ENCODE measurements at places on chromosomes 2 and 18.

DNA sequence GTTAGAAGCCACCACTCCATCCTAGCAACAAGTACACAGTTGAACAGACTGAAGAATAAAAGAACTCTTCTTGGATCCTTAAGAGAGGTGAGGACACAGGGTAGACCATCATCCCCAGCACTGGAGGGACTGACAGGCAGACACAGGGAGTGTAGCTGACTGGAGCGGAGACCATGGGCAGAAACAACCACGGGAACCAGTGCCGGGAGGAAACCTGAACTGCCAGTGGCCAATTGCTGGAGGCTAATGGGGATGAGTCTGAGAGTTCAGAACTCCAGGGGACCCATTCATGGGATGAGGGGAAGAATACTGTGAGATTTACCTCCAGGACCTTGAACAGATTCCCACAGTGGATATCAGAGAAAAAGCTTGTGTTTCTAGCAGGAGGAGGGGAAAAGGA is 76.8 kb downstream of the HS6ST1 start:
- no peaks in the 10 kb centered on the region for H3K27me3 ChIP-seq
- peaks cover 5% of the 10 kb centered on the region for H3K4me1 ChIP-seq
- no peaks in the 10 kb centered on the region for H3K36me3 ChIP-seq
- DNase-seq: no peak
- no peak overlapping the region for H3K27ac ChIP-seq
- H3K4me3 ChIP-seq: no peak overlapping the region

GRCh38 chr2:160934263-160934662 is 226.0 kb upstream of the TANK start:
- peaks cover 3% of the 10 kb centered on the region for H3K4me1 ChIP-seq
- H3K4me3 ChIP-seq: no peak overlapping the region
- DNase-seq: no peak
- H3K27me3 ChIP-seq: no peaks in the 10 kb centered on the region
- H3K36me3 ChIP-seq: no peaks in the 10 kb centered on the region
- H3K27ac ChIP-seq: no peak overlapping the region

GRCh38 chr2:31404827-31405226 is 9.7 kb downstream of the XDH start:
- H3K4me1 ChIP-seq: no peaks in the 10 kb centered on the region
- no peaks in the 10 kb centered on the region for H3K27me3 ChIP-seq
- DNase-seq: peak; percentile 72

- no peak overlapping the region for H3K27ac ChIP-seq
- no peaks in the 10 kb centered on the region for H3K36me3 ChIP-seq
- no peak overlapping the region for H3K4me3 ChIP-seq
These were observed 510.6 kb downstream of the XIRP2 start for GRCh38 chr2:167398873-167399272.

GRCh38 chr2:134133622-134134312 is 120.1 kb upstream of the MGAT5 start:
- no peak overlapping the region for H3K4me3 ChIP-seq
- H3K27ac ChIP-seq: no peak overlapping the region
- H3K4me1 ChIP-seq: peaks cover 58% of the 10 kb centered on the region
- no peaks in the 10 kb centered on the region for H3K27me3 ChIP-seq

DNA sequence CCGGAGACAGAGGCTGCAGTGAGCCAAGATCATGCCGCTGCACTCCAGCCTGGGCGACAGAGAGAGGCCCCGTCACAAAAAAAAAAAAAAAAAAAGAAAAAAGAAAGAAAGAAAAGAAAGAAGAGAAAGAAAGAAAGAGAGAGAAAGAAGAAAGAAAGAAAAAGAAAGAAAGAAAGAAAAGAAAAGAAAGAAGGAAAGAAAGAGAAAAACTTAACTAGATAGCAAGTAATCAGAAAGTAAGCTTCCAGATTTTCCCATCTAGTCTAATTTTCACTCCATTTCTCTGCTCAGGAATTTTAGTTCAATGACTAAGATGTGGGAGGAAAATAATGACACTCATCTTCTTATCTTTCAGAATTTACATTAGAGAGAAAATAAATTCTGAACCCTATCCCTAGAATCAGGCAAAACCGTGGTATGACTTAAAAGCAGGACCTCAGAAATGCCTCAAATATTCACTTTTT is 2.4 kb downstream of the GFPT1 start:
- H3K27me3 ChIP-seq: no peaks in the 10 kb centered on the region
- H3K4me1 ChIP-seq: peaks cover 47% of the 10 kb centered on the region
- H3K4me3 ChIP-seq: no peak overlapping the region

DNA sequence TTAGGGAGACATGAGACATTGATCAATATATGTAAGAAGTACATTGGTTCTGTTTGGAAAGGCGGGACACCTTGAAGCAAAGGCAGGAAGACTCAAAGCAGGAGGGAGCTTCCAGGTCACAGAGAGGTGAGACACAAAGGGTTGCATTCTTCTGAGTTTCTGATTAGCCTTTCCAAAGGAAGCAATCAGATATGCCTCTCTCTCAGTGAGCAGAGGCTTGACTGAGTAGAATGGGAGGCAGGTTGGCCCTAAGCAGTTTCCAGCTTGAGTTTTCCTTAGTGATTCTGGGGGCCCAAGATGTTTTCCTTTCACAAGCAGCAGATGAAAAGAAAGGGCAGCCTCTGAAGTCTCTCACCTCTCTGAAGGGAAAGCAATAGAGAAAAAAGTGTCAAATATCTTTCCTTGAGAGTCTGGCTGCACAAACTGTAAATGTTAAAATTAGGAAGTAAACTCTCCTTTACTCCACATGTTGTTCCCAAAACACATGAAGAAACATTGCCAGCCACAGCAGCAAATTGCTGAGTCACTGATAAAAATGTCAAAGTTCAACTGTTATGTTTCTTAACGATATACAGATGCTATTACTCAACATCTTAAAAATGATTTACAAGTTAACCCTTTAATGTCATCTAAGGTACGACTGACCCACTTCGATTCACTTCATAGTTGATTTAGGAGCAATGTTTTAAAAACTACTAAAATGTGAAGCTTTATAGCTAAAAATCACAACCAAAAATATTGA is 40.3 kb downstream of the CYB5A start:
- no peaks in the 10 kb centered on the region for H3K27me3 ChIP-seq
- peaks cover 24% of the 10 kb centered on the region for H3K36me3 ChIP-seq
- H3K27ac ChIP-seq: no peak overlapping the region

DNA sequence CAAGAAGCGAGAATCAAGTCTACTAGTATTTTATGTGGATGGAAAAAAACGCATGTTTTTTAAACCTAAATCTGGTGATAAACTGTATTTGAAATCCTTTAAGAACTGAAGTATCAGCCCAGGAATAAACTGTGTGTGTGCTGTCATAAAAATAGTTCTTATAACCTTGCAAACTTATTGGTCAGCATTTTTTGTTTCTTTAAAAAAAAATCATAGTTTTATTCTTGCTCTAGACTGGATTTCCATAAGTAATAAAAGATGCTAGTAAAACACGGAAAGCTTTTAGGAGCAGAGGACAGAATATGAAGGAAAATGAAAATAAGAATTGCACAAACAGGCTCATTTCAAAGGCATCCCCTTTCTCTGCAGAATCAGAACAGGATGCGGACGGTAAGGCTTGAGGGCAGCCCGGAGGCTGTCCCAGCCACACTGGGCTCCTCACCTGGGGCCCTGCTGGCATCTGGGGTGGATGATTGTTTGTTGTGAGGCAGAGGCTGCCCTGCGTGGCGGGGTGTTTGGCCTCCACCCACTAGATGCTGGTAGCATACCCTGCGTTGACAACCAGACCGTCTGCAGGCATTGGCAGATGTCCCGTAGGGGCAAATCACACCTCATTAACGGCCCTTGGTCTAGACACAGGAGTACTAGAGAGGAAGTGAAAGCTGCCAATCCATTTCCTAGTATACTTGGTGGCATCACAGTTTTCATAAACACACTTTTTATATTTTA is 52.5 kb downstream of the MBP start:
- H3K27me3 ChIP-seq: no peaks in the 10 kb centered on the region
- H3K36me3 ChIP-seq: no peaks in the 10 kb centered on the region
- H3K27ac ChIP-seq: no peak overlapping the region
- peaks cover 37% of the 10 kb centered on the region for H3K4me1 ChIP-seq
- no peak for DNase-seq
- H3K4me3 ChIP-seq: no peak overlapping the region

DNA sequence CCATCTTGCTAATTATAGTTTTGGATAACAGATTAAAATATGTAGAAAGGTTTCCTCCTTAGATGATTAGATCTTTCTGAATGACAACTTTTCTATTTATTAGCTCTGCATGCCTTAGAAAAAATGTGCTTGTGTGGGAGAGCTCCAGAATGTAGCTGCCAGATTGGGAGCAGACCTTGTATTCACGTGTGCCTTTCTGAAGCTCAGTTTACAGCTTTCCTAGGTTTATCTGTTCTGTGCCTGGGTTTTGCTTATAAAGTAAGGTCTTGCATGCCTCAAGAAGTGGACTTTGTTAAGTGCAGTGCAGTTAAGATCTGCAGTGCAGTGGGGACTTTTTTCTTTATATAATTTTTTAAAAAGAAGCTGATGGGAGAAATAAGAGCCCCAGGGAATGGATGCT is 179.0 kb downstream of the DCC start:
- no peaks in the 10 kb centered on the region for H3K4me1 ChIP-seq
- no peaks in the 10 kb centered on the region for H3K27me3 ChIP-seq
- no peak overlapping the region for H3K27ac ChIP-seq
- no peak overlapping the region for H3K4me3 ChIP-seq
- no peak for DNase-seq

- no peak for DNase-seq
- H3K36me3 ChIP-seq: no peaks in the 10 kb centered on the region
- H3K27ac ChIP-seq: no peak overlapping the region
- H3K27me3 ChIP-seq: peaks cover 21% of the 10 kb centered on the region
- H3K4me3 ChIP-seq: no peak overlapping the region
- no peaks in the 10 kb centered on the region for H3K4me1 ChIP-seq
These were observed 241.4 kb upstream of the SALL3 start for GRCh38 chr18:78738076-78738690.

DNA sequence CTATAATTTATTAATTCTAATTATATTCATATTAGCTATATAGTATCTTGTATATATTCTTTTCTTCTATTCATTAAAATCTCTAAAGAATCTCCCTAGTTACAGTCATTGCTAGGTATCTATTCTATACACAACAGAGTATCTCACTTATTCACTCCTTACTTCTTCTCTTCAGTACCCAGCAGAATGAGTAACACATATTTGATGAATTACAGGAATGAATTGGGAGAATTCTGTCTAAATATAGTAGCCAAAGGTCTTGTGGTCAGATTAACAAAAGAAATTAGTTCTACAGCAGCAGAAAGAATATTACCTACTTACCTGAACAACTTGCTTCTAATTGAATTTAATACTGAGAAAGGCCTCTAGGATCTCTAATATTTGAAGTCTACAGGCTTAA is 758.0 kb upstream of the ZEB2 start:
- no peak overlapping the region for H3K4me3 ChIP-seq
- no peak overlapping the region for H3K27ac ChIP-seq
- H3K36me3 ChIP-seq: no peaks in the 10 kb centered on the region
- H3K27me3 ChIP-seq: no peaks in the 10 kb centered on the region
- DNase-seq: no peak

DNA sequence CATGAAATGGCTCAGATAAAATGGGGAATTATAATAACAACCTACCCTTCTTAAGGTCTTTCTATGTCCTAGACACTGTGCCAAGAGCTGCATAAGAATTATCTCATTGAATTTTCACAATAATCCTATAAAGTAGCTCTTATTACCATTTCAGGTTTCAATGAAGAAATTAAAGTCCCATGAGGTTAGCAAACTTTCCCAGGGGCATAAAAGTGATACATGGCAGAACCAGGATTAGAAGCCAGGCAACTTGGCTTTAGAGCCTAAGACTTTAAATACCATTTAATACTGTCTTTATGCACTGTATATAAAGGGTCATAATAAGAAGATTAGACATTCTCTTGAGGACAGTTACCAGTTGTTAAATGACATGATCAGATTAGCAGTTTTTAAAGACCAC is 130.1 kb downstream of the GCA start:
- DNase-seq: no peak
- H3K4me1 ChIP-seq: peaks cover 28% of the 10 kb centered on the region
- no peaks in the 10 kb centered on the region for H3K27me3 ChIP-seq
- H3K36me3 ChIP-seq: no peaks in the 10 kb centered on the region

GRCh38 chr2:112243233-112243632 is 11.6 kb downstream of the ZC3H8 start:
- no peak overlapping the region for H3K4me3 ChIP-seq
- no peak overlapping the region for H3K27ac ChIP-seq
- no peak for DNase-seq
- H3K4me1 ChIP-seq: no peaks in the 10 kb centered on the region

- no peak for DNase-seq
- H3K4me3 ChIP-seq: no peak overlapping the region
- H3K27ac ChIP-seq: no peak overlapping the region
- peaks cover 30% of the 10 kb centered on the region for H3K4me1 ChIP-seq
- no peaks in the 10 kb centered on the region for H3K27me3 ChIP-seq
These were observed 207.4 kb downstream of the AGPS start for GRCh38 chr2:177599956-177600355.

DNA sequence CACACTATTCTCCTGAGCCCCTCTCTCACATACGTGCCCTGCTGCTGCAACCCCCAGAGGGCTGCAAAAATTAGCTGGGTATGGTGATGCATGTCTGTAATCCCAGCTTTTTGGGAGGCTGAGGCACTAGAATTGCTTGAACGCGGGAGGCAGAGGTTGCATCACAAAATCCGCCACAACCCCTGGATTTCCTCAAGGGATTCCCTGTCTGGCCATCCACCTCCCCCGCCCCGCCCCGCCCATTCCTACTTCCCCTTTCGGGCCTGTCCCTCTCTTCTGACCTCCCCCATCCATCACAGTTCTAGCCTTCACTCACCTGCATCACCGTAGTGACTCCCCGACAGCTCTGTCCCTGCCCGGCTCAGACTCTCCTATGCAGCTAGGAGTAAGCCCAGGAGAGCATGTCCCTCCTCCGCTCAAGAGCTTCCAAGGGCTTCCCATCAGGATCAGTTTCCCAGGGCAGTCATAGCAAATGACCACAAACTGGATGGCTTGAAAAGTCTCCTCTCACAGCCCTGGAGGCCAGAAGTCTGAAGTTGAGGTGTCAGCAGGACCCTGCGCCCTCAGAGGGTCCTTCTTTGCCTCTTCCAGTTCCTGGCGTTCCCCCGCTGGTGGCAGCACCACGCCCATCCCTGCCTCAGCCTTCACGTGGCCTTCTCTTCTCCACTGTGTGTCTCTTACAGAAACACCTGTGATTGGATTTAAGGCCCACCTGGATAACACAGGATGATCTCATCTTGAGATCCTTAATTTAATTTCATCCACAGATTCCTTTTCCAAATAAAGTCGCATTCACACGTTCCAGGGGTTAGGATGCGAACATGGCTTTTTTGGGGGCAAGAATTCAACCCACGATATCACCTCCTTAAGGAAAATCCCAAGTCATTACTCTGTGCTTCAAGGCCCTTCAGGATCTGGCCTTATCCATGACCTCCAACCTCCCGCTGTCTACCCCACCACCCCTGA is 58.5 kb downstream of the HS1BP3 start:
- H3K36me3 ChIP-seq: peaks cover 6% of the 10 kb centered on the region
- H3K4me3 ChIP-seq: no peak overlapping the region
- DNase-seq: no peak
- peak overlapping the region; percentile 76 for H3K27ac ChIP-seq
